ENCODE measurements at places on chromosomes 1 and 21. TPM values are rescaled to one million over a fixed set of nuclear protein-coding genes. Genes with fewer than 3 reads are reported as not detected.

- no peak for DNase-seq
- H3K4me3 ChIP-seq = no peak overlapping the region
- peaks cover 19% of the 10 kb centered on the region for H3K27me3 ChIP-seq
- no peak overlapping the region for H3K27ac ChIP-seq
- H3K4me1 ChIP-seq = peaks cover 8% of the 10 kb centered on the region
- H3K36me3 ChIP-seq = peaks cover under 1% of the 10 kb centered on the region
These were observed 52.3 kb downstream of the MAB21L3 start for GRCh38 chr1:116163533-116163932.

- H3K36me3 ChIP-seq = no peaks in the 10 kb centered on the region
- H3K4me1 ChIP-seq = peaks cover 5% of the 10 kb centered on the region
- DNase-seq = no peak
- H3K27ac ChIP-seq = no peak overlapping the region
- no peak overlapping the region for H3K4me3 ChIP-seq
These were observed 16.4 kb upstream of the KCNN3 start for GRCh38 chr1:154886281-154887015.

DNA sequence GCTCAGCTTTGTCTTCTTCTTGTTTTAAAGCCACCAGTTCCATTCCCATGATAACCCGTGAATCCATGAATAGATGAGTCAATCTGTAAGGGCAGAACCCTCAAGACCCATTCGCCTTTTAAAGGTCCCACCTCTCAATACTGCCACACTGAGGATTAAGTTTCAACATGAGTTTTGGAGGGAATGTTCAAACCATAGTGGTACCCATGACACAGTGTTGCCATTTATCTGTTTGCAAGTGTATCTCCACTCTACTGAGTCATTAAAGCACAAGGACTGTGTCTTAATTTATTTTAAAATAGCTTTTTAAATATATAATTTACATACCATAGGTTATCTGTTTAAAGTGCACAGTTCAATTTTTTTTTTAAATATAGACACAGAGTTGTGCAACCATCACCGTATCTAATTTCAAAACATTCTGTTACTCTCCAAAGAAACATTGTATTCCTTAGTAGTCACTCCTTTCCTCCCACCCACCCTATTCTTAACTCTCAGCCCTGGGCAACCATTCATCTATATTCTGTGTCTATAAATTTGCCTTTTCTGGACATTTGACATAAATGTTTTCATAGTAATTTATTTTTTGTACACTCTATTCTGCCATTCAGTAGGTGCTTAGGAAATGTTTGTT lies 4.8 kb upstream of the IL24 start:
- no peaks in the 10 kb centered on the region for H3K36me3 ChIP-seq
- no peak for DNase-seq

GRCh38 chr1:82125866-82126265 lies 325.1 kb downstream of the ADGRL2 start:
- H3K4me3 ChIP-seq = no peak overlapping the region
- H3K27me3 ChIP-seq = no peaks in the 10 kb centered on the region
- peaks cover 5% of the 10 kb centered on the region for H3K4me1 ChIP-seq
- no peak overlapping the region for H3K27ac ChIP-seq

DNA sequence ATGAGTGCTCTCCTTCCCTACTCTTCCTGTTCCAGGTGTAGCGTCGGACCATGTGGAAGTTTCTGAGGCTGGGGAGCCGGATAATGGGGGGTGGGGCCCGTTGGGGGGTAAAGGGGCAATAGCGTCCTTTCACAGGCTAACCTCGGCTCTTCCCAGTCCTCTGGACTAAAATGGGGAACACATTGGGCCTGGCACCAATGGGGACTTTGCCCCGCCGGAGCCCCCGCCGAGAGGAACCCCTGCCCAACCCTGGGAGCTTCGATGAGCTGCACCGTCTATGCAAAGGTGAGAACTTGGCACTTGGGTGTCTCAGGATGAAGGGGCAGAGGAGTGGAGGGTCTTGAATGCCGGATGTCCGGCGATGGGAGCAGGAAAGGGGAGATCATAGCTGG lies 456 bp downstream of the TOMM40L start:
- peak overlapping the region; percentile 99 for H3K4me3 ChIP-seq
- peak overlapping the region; percentile 94 for H3K27ac ChIP-seq
- peaks cover 3% of the 10 kb centered on the region for H3K36me3 ChIP-seq
- H3K4me1 ChIP-seq = peaks cover 44% of the 10 kb centered on the region
- H3K27me3 ChIP-seq = no peaks in the 10 kb centered on the region

GRCh38 chr21:46517361-46517760 lies 58.7 kb downstream of the DIP2A start:
- H3K27me3 ChIP-seq = no peaks in the 10 kb centered on the region
- peaks cover 33% of the 10 kb centered on the region for H3K36me3 ChIP-seq
- no peak overlapping the region for H3K27ac ChIP-seq
- H3K4me1 ChIP-seq = peaks cover 6% of the 10 kb centered on the region

- no peaks in the 10 kb centered on the region for H3K36me3 ChIP-seq
- DNase-seq = no peak
- no peaks in the 10 kb centered on the region for H3K27me3 ChIP-seq
- no peak overlapping the region for H3K27ac ChIP-seq
- no peak overlapping the region for H3K4me3 ChIP-seq
- H3K4me1 ChIP-seq = peaks cover 42% of the 10 kb centered on the region
These were observed 18.7 kb upstream of the SLAMF6 start for GRCh38 chr1:160541622-160542302.

GRCh38 chr1:209443361-209443931 lies 140.1 kb upstream of the CAMK1G start:
- H3K27me3 ChIP-seq = peaks cover 10% of the 10 kb centered on the region
- H3K36me3 ChIP-seq = no peaks in the 10 kb centered on the region
- no peaks in the 10 kb centered on the region for H3K4me1 ChIP-seq
- H3K27ac ChIP-seq = no peak overlapping the region

DNA sequence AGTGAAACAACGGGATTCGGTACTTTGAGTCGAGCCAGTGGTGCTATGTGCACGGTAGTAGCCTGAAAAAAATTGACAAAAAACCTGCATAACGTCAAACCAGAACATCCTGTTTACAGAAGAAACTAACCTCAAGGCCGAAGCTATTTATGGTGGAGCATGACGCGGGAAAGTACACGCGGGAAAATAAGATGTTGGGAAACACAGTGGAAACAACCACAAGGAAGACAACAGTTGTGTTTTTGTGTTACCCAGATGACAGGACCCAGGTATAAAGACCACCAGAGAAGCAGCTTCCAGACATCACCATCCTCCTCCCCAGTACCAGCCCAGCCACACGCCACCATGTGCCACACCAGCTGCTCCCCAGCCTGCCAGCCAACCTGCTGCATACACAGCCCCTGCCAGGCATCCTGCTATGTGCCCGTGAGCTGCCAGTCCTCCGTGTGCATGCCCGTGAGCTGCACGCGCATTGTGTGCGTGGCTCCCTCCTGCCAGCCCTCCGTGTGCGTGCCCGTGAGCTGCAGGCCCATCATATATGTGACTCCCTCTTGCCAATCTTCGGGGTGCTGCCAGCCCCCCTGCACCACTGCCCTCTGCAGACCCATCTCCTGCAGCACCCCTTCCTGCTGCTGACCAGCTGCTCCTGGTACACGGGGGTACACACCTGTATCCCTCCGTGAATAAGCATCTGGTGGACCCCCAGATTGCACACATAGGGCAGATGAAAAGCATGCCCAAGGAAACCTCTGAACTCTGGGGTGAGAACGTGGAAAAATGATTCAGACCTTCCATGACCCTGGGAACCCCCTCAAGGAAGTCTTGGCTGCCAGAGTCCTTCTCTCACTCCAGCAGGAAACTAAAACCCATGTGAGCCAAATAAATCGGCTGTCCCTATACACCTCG lies at the start of gene KRTAP12-3:
Gene KRTAP12-3, plus strand, starts transcription at position 298 of the 906 bp plus-strand sequence. Its CDS starts 48 bp downstream, at position 346.
- H3K27ac ChIP-seq = no peak within 1 kb of the TSS
- DNase-seq = no peak
- H3K36me3 ChIP-seq = no peaks in the 10 kb centered on the region
- H3K4me1 ChIP-seq = no peaks in the 10 kb centered on the region

SYT2 gene
- 1.8 TPM for total RNA-seq

Measured in progenitor cell of endocrine pancreas (in vitro differentiated cells).